ENCODE measurements at places on chromosomes 1 and 21. TPM values are rescaled to one million over a fixed set of nuclear protein-coding genes. Genes with fewer than 3 reads are reported as not detected.

The PPM1J gene
- not detected for total RNA-seq

The CFHR3 gene
- total RNA-seq = not detected

The IL19 gene
- total RNA-seq = not detected

- DNase-seq = no peak
Measured at GRCh38 chr1:39036678-39037077, 10.5 kb downstream of the NDUFS5 start.

GRCh38 chr1:192003295-192004077 lies 154.8 kb upstream of the RGS18 start:
- no peak for DNase-seq

DNA sequence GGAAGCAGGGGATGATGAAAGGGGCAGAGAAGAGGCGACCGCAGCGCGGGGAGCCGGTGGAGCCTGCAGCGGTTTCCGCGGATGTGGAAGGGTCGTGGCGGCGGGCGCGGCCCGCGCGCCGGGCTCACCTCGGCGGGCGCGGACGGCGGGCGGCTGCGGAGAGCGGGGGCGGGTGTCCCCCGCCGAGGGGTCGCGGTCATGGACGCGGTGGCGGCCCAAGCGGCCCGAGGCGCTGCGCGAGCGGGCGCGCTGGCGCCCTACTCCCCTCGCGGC lies 572 bp downstream of the LPGAT1 start:
- no peak for DNase-seq

- no peak for DNase-seq
Measured at GRCh38 chr21:35616090-35616489, 444.2 kb downstream of the SETD4 start.

Measured in activated naive CD8-positive, alpha-beta T cell treated with anti-CD3 and anti-CD28 coated beads, Interleukin-2, amount 10 ng/mL, durations not matched to agents 7 days and 5 days (primary cell).